ENCODE measurements at places on chromosomes 2 and 18. TPM values are rescaled to one million over a fixed set of nuclear protein-coding genes. Genes with fewer than 3 reads are reported as not detected.

FEV gene
- not detected for total RNA-seq

DNA sequence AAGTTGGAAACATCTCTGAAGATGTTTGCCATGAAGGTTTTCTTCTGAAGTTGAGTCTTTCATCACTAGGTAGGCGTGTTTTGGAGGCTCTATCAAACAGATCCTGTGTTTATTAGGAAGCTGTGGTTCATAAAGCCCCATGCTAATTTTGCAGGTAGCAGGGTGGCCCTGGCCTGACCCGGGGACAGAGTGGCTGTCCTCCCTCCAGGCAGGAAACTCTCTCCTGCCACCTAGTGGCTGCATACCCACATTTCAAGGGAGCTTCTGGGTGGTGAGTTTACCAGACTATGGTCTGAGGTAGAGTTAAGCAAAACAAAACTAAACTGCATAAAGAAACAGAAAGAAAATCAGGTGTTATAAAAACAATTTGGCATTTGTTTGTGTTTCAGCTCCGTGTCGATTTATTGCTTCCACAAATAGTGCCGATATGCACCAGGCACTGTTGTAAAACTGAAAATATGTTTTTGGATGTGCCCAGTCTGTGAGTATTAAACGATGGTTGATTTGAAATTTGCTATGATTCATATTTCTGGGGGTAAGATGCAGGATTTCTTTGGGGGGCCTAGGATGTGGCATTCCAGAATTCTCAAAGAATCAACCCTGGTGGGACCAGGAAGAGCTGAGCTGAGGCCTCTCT lies 26.0 kb upstream of the IL37 start:
- no peak overlapping the region for H3K27ac ChIP-seq
- no peaks in the 10 kb centered on the region for H3K36me3 ChIP-seq
- H3K4me3 ChIP-seq: no peak overlapping the region
- H3K4me1 ChIP-seq: peaks cover 19% of the 10 kb centered on the region

DNA sequence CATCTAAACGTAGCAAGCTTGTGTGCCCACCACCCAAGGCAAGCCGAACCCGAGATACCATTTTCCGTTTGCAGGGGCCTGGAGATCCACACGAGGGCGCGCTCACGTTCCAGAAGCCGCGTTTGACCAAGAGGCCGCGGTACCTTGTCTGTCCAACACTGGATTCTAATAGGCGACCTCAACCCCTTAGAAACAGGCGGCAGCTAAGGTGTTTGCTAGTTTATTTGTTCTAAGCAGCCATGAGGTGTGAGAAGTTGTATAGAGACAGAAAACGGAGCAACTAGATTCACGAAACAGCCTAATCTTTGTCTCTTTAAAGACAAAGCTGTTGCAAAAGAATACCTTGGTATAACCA lies 4.2 kb downstream of the HOXD11 start:
- no peaks in the 10 kb centered on the region for H3K36me3 ChIP-seq
- DNase-seq: no peak
- peaks cover 8% of the 10 kb centered on the region for H3K4me1 ChIP-seq
- H3K4me3 ChIP-seq: no peak overlapping the region
- H3K27ac ChIP-seq: no peak overlapping the region
- H3K27me3 ChIP-seq: no peaks in the 10 kb centered on the region

- no peak overlapping the region for H3K4me3 ChIP-seq
- no peaks in the 10 kb centered on the region for H3K27me3 ChIP-seq
- H3K4me1 ChIP-seq: peaks cover 3% of the 10 kb centered on the region
- DNase-seq: no peak
- no peak overlapping the region for H3K27ac ChIP-seq
Observed at GRCh38 chr2:157036726-157037125, 220.8 kb upstream of the GALNT5 start.

GRCh38 chr2:32489061-32489460 lies 132.2 kb downstream of the BIRC6 start:
- no peak for DNase-seq
- no peaks in the 10 kb centered on the region for H3K4me1 ChIP-seq
- no peak overlapping the region for H3K27ac ChIP-seq
- peaks cover 59% of the 10 kb centered on the region for H3K36me3 ChIP-seq

DNA sequence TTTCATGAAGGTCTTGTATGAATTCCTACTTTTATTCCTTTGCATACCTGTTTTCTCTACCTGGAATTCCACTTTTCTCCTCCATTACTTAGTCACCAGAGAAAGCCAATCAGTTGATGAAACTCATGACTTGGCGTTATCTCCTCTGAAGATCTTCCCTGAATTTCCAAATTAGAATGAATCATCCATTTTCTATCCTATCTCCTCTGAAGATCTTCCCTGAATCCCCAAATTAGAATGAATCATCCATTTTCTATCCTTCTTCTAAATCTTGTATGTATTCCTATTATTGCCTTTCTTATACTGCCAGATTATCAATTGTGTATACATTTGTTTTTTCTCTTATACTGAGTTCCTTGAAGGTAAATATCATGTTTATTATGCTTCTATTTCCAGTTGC lies 440.4 kb downstream of the CCDC85A start:
- no peaks in the 10 kb centered on the region for H3K36me3 ChIP-seq
- no peak overlapping the region for H3K27ac ChIP-seq
- DNase-seq: no peak

GRCh38 chr2:131035826-131036231 lies 57.4 kb downstream of the FAM168B start:
- no peak overlapping the region for H3K4me3 ChIP-seq
- H3K36me3 ChIP-seq: no peaks in the 10 kb centered on the region
- DNase-seq: no peak
- no peak overlapping the region for H3K27ac ChIP-seq
- H3K27me3 ChIP-seq: no peaks in the 10 kb centered on the region
- H3K4me1 ChIP-seq: no peaks in the 10 kb centered on the region

NPAS2 gene
- 0.03 TPM for total RNA-seq

RAB6D gene
- not detected for total RNA-seq

DNA sequence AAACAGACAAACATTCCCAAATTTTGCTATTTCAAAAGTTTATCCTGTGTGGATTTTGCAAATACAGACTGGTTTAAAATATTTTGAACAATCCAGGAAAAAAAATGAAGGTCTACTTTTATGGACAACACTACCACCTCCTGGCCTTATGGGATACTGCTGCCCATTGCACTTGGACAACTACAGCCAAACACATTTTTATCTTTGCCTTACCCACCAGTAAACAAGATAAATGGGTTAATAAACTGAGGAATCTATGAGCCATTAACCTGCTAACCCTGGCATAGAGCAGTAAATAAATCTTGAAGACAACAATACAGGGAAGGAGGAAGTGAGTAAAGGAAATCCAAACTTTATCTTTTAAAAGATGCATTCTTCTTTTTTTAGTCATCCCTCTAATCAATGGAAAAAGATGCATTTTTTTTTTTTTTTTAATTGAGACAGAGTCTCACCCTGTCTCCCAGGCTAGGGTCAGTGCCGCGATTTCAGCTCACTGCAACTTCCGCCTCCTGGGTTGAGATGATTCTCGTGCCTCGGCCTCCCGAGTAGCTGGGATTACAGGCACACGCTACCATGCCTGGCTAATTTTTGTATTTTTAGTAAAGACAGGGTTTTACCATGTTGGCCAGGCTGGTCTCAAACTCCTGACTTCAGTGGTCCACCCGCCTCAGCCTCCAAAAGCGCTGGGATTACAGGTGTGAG lies 2.1 kb upstream of the SPIRE1 start:
- H3K36me3 ChIP-seq: no peaks in the 10 kb centered on the region
- peak; percentile 62 for DNase-seq
- no peaks in the 10 kb centered on the region for H3K27me3 ChIP-seq
- no peak overlapping the region for H3K27ac ChIP-seq

C2orf15 gene
- total RNA-seq: 0.25 TPM

- no peak overlapping the region for H3K27ac ChIP-seq
- H3K4me1 ChIP-seq: no peaks in the 10 kb centered on the region
- DNase-seq: no peak
- no peak overlapping the region for H3K4me3 ChIP-seq
- no peaks in the 10 kb centered on the region for H3K27me3 ChIP-seq
Observed at GRCh38 chr18:5214583-5215351, 17.7 kb upstream of the AKAIN1 start.

MEP1B gene
- not detected for total RNA-seq

DNA sequence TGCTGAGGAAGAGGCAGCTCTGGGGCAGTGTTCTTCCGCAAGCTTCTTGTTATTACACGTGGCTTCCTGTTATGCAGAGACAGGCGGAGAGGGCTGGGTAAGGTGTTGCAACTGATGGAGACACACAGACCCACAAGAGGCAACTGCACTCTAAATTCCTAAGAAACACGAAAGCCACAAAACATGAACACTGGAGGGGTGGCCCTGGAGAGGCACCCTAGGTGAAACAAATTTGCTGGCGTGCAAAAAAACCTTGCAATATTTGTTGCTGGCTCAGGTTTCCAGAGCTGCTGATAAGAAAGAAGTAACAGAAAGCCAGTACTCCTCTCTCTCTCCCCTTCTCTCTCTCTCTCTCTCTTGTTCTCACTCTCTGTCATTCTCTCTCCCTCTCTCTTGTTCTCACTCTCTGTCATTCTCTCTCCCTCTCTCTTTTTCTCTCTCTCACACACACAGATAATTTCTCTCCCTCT lies 31.8 kb downstream of the ARHGAP25 start:
- no peaks in the 10 kb centered on the region for H3K27me3 ChIP-seq
- no peak overlapping the region for H3K4me3 ChIP-seq
- no peak for DNase-seq
- no peaks in the 10 kb centered on the region for H3K36me3 ChIP-seq

GRCh38 chr2:122031544-122032263 lies 276.3 kb downstream of the TSN start:
- no peak overlapping the region for H3K27ac ChIP-seq
- peak; percentile 40 for DNase-seq
- H3K36me3 ChIP-seq: no peaks in the 10 kb centered on the region
- no peaks in the 10 kb centered on the region for H3K27me3 ChIP-seq
- H3K4me1 ChIP-seq: no peaks in the 10 kb centered on the region
- H3K4me3 ChIP-seq: no peak overlapping the region

DNA sequence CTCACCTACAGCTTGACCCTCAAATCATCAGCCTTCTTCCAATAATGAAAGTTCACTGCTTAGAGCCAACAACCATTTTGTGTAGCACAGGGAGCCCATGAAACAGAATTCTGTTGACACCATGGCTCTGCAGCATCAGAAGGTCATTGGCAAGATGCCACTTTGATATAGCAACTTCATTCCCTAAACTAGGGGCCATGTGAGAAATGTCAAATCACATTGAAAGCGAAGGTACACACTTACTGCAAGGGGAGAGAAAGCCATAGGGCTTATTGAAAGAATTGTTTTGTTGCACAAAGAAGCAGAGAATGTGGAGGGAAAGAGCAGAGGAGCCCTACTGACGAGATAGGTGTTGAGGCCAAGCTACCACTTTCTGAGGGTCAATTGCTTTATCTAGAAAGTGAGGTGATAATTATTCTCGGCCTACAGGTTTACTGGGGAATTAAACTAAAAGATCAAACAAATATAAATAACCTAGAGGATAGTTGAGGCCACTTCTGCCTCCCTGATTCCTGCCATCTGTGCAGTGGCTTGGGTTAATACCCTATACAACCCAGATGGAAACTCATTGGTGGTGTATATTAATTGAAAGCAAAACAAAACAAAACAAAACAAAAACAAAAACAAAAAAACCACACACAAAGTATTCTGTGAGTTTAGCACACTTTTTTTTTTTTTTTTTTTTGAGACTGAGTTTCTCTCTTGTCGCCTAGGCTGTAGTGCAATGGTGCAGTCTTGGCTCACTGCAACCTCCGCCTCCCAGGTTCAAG lies 5.9 kb upstream of the ABCA12 start:
- H3K27me3 ChIP-seq: no peaks in the 10 kb centered on the region
- DNase-seq: no peak
- no peak overlapping the region for H3K27ac ChIP-seq
- H3K4me1 ChIP-seq: no peaks in the 10 kb centered on the region
- no peak overlapping the region for H3K4me3 ChIP-seq
- no peaks in the 10 kb centered on the region for H3K36me3 ChIP-seq

SP5 gene
- 0.10 TPM for total RNA-seq

DNA sequence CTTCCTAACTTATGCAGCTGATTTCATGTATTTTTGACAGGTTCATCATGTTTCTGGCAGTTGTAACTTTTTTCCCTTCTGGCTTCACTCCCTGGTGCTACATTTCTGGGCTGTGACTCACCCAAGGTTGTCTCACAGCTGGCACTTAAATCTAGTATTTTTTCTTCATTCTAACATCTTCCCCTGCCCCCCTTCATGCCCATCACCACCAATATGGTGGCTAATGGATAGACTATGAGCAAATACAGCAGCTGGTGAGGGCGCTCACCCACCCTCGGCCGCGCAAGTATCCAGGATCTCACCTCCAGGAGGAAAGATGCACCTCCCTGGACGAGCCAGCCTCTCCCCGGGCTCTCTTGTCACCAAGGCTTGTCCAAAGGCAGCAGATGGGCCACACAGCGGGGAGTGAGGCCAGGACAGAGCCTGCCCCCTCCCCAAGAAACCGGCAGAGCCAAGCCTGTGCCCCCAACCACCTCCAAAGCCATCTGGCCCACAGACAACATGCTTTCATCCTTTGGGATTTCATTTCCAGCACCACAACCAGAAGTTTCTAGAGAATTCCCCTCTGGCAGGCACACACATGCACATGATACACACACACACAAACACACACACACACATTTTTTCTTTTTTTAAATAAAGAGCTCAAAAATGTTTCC lies 39.1 kb downstream of the ATOH8 start:
- H3K36me3 ChIP-seq: peaks cover 5% of the 10 kb centered on the region
- peak; percentile 56 for DNase-seq
- no peaks in the 10 kb centered on the region for H3K27me3 ChIP-seq
- H3K27ac ChIP-seq: peak overlapping the region; percentile 98
- H3K4me1 ChIP-seq: peaks cover 64% of the 10 kb centered on the region
- H3K4me3 ChIP-seq: no peak overlapping the region

- H3K4me3 ChIP-seq: no peak overlapping the region
- DNase-seq: no peak
- no peaks in the 10 kb centered on the region for H3K36me3 ChIP-seq
- no peaks in the 10 kb centered on the region for H3K27me3 ChIP-seq
Observed at GRCh38 chr2:136136931-136137330, 19.0 kb upstream of the CXCR4 start.

CYP20A1 gene
- 19.4 TPM for total RNA-seq

POMC gene
- total RNA-seq: not detected

- no peaks in the 10 kb centered on the region for H3K27me3 ChIP-seq
- H3K27ac ChIP-seq: no peak overlapping the region
- no peak for DNase-seq
- no peak overlapping the region for H3K4me3 ChIP-seq
Observed at GRCh38 chr18:72502671-72503431, 41.3 kb downstream of the CBLN2 start.

DNA sequence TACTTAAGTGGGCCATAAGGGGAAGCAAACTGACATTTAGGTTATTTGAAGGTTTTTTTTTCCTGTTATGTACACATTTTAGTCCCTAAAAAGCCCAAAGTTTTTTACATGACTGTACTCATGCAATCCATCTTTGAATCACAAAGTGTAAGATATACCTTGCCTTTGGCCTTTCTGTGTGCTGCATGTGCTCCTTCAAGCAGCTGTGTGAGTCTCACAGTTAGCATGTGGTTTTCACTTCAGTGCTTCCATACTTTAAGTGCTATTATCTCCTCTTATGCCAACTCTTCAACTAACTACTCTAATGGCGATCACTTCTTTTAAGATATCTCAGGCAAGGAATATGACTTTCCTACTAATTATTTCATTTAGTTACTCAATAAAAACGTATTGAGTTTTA lies 597.1 kb upstream of the ACVR2A start:
- no peaks in the 10 kb centered on the region for H3K27me3 ChIP-seq
- H3K27ac ChIP-seq: no peak overlapping the region
- H3K4me3 ChIP-seq: no peak overlapping the region
- DNase-seq: no peak
- H3K4me1 ChIP-seq: no peaks in the 10 kb centered on the region
- H3K36me3 ChIP-seq: no peaks in the 10 kb centered on the region

- peak overlapping the region; percentile 76 for H3K27ac ChIP-seq
- H3K36me3 ChIP-seq: no peaks in the 10 kb centered on the region
- H3K27me3 ChIP-seq: no peaks in the 10 kb centered on the region
- DNase-seq: peak; percentile 22
- peaks cover 24% of the 10 kb centered on the region for H3K4me1 ChIP-seq
Observed at GRCh38 chr2:54370405-54371104, 85.6 kb upstream of the SPTBN1 start.

All from SJCRH30 (cell line).